GM23248 (cell line): ENCODE measurements at places on chromosomes 12 and 14. TPM values are rescaled to one million over a fixed set of nuclear protein-coding genes. Genes with fewer than 3 reads are reported as not detected.
A peak's percentile ranks its signal among the peaks of the same experiment; 100 is the strongest.

GRCh38 chr12:19694627-19695026, 255.3 kb downstream of the AEBP2 start:
- peak; percentile 12 for DNase-seq

- no peak for DNase-seq
Observed at GRCh38 chr12:19998961-19999804, 369.2 kb upstream of the PDE3A start.

DNA sequence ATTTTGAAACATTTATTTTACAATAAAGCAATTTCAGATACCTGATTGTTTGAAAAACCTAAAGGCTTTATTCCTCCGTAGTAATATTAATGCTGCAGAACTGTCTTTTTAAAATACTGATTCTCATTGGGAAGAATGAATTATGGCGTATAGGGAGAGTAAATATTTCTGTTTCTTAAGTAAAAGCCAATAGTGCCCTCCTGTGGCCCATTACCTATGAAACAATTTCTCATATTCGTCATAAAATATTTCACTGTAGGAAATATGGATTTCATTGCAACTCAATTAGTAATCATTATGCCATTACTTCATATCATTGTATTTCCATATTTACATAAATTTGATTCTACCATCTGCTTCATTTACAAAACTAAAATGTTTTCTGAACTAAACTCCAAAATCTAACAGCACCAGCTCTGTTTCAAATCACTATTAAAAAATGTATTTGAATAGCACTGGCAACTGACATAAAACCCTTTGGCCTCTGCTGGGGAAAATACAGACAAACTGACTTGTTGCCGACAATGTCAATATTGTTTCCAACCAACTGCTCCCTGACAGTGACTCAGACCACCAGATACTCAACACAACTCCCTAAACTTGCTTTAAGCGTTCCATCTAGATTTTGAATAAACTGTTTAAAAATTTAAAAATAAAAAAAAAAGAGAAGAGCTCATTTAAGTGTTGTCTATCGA, 290.3 kb downstream of the NAV3 start:
- peak; percentile 62 for DNase-seq

- no peak for DNase-seq
Observed at GRCh38 chr12:130198026-130198662, 35.9 kb downstream of the FZD10 start.

GRCh38 chr12:109759595-109759994, 46.0 kb downstream of the FAM222A start:
- DNase-seq = no peak

- no peak for DNase-seq
Observed at GRCh38 chr12:132384916-132385774, 55.8 kb upstream of the GALNT9 start.

DNA sequence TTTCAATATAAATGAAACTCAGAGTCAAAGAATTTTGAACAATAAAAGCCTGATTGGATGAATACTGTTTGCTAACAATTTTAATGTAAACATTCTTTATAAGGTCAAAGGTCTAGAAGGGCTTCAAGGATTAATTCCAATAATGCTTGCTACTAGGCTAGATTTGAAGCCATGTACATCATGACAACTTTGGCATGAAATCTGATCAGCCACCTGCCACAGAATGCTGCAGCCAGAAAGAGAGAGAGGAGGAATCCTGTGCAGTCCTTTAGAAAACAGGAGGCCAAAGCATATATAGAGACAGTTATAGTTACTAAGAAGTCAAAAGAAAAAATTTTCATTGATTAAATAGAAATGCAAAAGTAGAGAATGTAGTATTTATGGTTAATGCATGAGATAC, 47.1 kb downstream of the ABCD2 start:
- no peak for DNase-seq

Gene COX8C
- not detected in 2 replicates for total RNA-seq
